CD8-positive, alpha-beta memory T cell (primary cell): ENCODE measurements at places on chromosomes 1 and 21. TPM values are rescaled to one million over a fixed set of nuclear protein-coding genes. Genes with fewer than 3 reads are reported as not detected.

The PGLYRP4 gene
- not detected for total RNA-seq

The MLLT11 gene
- 3.3 TPM for total RNA-seq

The OR6K3 gene
- not detected for total RNA-seq

The TMEM240 gene
- 0.33 TPM for total RNA-seq

The DISP1 gene
- total RNA-seq, result 2.5 TPM

The CRNN gene
- total RNA-seq, result not detected

The GPR37L1 gene
- not detected for total RNA-seq

GRCh38 chr1:35637401-35637809, 3.9 kb downstream of the PSMB2 start:
- H3K27ac ChIP-seq, result peak overlapping the region; percentile 76
- H3K27me3 ChIP-seq, result no peaks in the 10 kb centered on the region
- peaks cover 34% of the 10 kb centered on the region for H3K4me1 ChIP-seq
- H3K4me3 ChIP-seq, result peak overlapping the region; percentile 15
- peaks cover 6% of the 10 kb centered on the region for H3K36me3 ChIP-seq

DNA sequence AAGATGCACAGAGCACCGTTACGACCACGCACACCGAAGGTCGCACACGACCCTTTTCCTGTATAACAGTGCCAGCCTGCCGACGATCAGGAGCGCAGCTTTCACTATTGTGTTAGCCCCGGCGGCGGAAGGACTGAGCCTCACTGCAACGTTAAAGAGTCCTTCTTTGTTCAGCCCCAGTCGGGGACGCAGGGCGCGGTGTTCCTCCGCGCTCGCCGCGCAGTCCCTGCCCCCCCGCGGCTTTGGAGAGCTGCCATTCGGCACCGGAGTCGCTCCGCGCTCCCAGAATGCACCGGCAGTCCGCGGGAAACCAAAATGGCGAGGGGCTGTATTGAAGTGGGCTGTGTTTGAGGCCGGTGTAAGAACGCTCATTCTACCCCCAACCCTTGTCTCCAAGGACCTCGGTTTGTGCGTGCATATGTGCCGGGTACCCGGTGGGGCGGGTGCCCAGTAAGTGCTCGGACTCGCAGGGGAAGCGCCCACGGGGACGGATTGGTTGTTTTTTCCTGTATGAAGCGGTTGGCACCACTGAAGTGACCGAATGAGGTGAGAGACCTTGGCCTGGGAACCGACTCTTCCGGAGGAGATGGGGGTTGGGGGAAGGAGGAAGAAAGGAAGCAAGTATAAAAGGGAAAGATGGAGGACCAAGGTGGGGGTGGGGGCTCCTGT, at the start of gene MTF2:
TSS of gene MTF2 (plus strand) at position 298 of the 669 bp plus-strand sequence. CDS start at position 542, 244 bp downstream.
- H3K4me3 ChIP-seq, result peak within 1 kb of the TSS; percentile 96
- H3K4me1 ChIP-seq, result peaks cover 42% of the 10 kb centered on the region
- H3K36me3 ChIP-seq, result no peaks in the 10 kb centered on the region
- H3K27me3 ChIP-seq, result no peaks in the 10 kb centered on the region
- H3K27ac ChIP-seq, result peak within 1 kb of the TSS; percentile 84
- peak; percentile 89 for DNase-seq

DNA sequence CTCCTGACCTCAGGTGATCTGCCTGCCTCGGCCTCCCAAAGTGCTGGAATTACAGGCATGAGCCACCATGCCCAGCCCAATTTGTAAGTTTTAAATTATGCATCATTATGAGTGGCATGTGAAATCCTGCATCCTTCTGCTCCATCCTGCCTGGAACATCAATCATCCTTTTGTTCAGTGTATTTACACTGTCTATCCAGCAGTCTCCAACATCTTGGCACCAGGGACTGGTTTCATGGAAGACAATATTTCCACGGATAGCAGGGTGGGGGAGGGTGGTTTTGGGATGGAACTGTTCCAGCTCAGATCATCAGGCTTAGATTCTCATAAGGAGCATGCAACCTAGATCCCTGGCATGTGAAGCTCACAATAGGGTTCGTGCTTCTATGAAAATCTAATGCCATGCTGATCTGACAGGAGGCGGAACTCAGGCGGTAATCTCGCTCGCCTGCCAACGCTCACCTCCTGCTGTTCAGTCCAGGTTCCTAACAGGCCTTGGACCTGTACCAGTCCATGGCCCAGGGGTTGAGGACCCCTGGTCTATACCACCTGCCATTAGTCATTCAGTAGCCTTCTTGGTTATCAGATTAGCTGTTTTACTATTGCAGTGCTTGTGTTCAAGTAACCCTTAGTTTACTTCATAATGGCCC, 22.2 kb upstream of the TCEA3 start:
- no peak overlapping the region for H3K4me3 ChIP-seq
- H3K36me3 ChIP-seq, result no peaks in the 10 kb centered on the region
- H3K4me1 ChIP-seq, result peaks cover 8% of the 10 kb centered on the region
- no peak for DNase-seq
- H3K27me3 ChIP-seq, result no peaks in the 10 kb centered on the region

DNA sequence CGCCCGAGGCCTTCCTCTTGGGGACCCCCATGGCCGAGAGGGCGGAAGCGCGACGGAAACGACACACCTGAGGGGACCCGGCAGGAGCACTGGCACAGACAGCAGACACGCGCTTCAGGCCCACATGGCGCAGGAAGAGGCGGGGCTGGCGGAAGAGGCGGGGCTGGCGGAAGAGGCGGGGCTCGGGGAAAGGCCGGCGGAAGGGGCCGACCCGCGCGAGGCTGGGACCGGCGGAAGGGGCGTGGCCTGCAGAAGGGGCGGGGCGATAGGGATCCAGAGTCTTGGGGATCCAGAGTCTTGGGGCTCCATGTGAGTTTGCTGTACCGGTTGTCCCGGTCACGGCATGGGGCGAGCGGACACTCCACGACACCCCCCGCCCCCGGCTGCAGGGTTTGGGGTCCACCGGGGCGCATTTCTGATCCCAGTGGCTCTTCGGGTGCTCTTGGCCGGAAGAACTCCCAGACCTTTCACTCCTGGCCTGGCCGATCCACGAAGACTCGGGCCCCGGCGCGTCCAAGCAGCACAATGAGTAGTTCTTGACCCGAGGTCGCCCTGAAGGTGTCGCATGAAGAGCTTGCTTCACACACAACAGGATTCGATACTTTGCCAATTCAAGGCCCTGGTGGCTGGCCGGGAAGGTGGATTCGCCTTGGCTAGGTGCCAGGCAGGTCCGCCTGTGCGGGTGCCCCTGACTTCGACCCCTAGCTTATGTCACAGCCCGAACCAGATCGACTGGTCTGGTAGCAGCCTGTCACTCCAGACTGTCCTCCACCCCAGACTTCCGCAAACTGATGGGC, at the start of gene URB1:
TSS of gene URB1 (minus strand) at position 133 of the 797 bp plus-strand sequence. CDS start at position 31, 102 bp downstream.
- H3K27me3 ChIP-seq, result no peaks in the 10 kb centered on the region
- H3K27ac ChIP-seq, result peak within 1 kb of the TSS; percentile 83
- peaks cover 26% of the 10 kb centered on the region for H3K4me1 ChIP-seq
- H3K36me3 ChIP-seq, result no peaks in the 10 kb centered on the region

DNA sequence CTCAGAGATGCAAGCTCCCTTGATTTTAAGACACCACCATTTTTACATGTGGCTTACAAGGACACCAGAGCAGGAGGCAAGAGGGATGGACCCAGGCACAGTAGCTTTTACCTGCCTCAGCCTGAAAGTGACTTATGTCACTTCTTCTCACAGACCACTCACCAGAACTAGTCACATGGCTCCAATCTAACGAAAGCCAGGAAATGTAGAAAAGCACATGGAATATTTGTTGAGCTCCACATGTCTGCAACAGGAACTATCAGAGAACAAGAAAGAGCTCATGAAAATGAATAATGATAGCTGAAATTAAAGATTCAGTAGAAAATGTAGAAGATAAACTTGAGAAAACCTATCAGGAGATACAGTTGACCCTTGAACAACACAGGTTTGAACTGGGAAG, 69.4 kb downstream of the ZNF648 start:
- DNase-seq, result no peak
- H3K4me1 ChIP-seq, result no peaks in the 10 kb centered on the region
- no peaks in the 10 kb centered on the region for H3K36me3 ChIP-seq
- H3K4me3 ChIP-seq, result no peak overlapping the region
- H3K27me3 ChIP-seq, result no peaks in the 10 kb centered on the region
- no peak overlapping the region for H3K27ac ChIP-seq

DNA sequence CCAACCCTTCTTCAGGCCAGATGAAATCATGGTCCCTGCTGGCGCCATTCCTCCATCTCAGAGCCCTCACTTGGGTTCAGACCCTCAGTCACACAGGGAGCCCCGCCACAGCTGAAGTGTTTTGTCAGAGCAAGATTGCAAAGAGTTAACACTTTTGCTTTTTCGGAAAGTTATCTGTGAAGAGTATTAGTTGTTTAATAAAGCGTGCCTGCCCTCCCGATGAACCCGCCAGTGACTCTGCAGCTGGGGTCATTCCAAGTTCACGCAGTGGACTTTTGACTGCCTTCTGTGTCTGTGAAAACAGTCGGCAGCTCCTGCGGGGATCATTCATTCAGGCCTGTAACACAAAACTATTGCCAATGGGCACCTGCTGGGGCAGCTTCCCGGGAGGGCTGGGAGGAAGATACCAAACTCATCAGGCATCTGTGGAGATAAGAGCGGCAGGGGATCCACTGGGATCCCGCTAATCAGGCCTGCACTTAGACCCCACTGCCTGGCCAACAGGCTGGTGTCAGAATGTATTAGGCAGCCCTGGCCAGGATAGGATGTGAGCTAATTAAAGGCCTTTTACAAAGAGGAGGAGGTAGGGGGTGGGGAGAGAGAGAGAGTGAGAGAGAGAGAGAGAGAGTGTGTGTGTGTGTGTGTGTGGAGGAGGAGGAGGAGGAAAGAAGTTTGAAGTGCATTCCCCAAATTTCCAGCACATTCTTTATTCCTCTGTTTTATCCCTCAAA, 184.5 kb downstream of the DHRS3 start:
- no peaks in the 10 kb centered on the region for H3K27me3 ChIP-seq
- peak overlapping the region; percentile 22 for H3K27ac ChIP-seq
- no peak overlapping the region for H3K4me3 ChIP-seq
- H3K4me1 ChIP-seq, result peaks cover 55% of the 10 kb centered on the region
- no peak for DNase-seq

DNA sequence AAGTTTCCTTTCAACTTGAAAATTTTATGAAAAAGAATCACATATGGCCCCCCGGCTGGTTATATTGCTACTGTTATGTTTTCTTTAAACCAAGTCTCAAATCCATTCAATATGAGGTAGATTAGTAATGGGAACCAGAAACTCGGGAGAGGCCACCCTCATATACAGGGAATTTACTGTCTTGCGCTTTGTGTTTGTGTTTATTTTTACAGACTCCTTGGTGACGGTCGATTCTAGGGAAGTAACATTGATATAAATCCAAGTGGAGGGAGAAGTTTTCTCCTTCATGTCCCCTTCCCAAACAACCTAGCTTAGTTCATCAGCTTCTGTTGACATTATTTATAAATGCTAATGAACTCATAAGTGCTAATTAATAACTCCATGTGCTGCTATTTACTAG, 163.5 kb upstream of the LMO4 start:
- H3K4me1 ChIP-seq, result no peaks in the 10 kb centered on the region
- H3K36me3 ChIP-seq, result no peaks in the 10 kb centered on the region
- no peaks in the 10 kb centered on the region for H3K27me3 ChIP-seq
- no peak for DNase-seq

DNA sequence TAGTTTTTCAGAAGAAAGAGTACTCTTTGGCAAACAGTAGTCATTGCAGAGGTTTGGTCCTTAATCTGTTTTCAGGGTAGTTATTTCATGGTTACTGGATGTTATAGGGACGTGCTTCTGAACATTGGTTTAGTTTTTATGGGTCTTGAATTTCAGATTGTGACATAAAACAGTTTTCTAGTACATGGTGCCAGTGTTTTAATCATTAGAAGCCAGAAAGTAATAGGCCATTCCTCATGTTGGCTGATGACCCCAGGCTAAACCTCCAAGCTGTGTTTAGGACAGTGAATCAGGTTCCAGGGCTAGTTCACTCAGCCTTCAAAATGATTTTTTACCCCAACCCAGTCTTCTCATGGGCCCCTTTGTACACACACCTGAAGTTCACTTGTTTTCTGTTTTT, 73.3 kb downstream of the OLFML2B start:
- H3K27ac ChIP-seq, result no peak overlapping the region
- no peak for DNase-seq
- H3K4me3 ChIP-seq, result no peak overlapping the region
- no peaks in the 10 kb centered on the region for H3K36me3 ChIP-seq

DNA sequence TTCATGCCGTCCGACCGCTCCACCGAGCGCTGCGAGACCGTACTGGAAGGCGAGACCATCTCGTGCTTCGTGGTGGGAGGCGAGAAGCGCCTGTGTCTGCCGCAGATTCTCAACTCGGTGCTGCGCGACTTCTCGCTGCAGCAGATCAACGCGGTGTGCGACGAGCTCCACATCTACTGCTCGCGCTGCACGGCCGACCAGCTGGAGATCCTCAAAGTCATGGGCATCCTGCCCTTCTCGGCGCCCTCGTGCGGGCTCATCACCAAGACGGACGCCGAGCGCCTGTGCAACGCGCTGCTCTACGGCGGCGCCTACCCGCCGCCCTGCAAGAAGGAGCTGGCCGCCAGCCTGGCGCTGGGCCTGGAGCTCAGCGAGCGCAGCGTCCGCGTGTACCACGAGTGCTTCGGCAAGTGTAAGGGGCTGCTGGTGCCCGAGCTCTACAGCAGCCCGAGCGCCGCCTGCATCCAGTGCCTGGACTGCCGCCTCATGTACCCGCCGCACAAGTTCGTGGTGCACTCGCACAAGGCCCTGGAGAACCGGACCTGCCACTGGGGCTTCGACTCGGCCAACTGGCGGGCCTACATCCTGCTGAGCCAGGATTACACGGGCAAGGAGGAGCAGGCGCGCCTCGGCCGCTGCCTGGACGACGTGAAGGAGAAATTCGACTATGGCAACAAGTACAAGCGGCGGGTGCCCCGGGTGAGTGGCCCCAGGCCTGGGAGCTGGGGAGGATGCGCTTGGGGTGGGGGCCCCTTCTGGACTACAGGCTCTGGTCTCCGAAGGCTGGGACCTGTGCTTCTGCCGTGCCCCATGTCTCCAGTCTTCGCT, 1.1 kb downstream of the SKI start:
- H3K27me3 ChIP-seq, result no peaks in the 10 kb centered on the region
- peak overlapping the region; percentile 80 for H3K27ac ChIP-seq
- peaks cover 43% of the 10 kb centered on the region for H3K4me1 ChIP-seq

GRCh38 chr21:28791595-28792282, 200.9 kb downstream of the LTN1 start:
- no peak overlapping the region for H3K4me3 ChIP-seq
- no peaks in the 10 kb centered on the region for H3K4me1 ChIP-seq
- DNase-seq, result no peak

GRCh38 chr1:57982852-57983251, 559.0 kb upstream of the DAB1 start:
- H3K36me3 ChIP-seq, result no peaks in the 10 kb centered on the region
- no peaks in the 10 kb centered on the region for H3K27me3 ChIP-seq

- no peak overlapping the region for H3K27ac ChIP-seq
- no peak overlapping the region for H3K4me3 ChIP-seq
- peaks cover 7% of the 10 kb centered on the region for H3K4me1 ChIP-seq
- no peak for DNase-seq
- peaks cover 5% of the 10 kb centered on the region for H3K27me3 ChIP-seq
Observed at GRCh38 chr1:156359973-156360372, 9.0 kb upstream of the RHBG start.
